ENCODE measurements at places on chromosomes 12 and 14.

GRCh38 chr12:48618541-48618940 lies 48.7 kb upstream of the LALBA start:
- no peaks in the 10 kb centered on the region for H3K27me3 ChIP-seq
- no peaks in the 10 kb centered on the region for H3K36me3 ChIP-seq
- no peak overlapping the region for H3K4me3 ChIP-seq
- peak; percentile 78 for DNase-seq

DNA sequence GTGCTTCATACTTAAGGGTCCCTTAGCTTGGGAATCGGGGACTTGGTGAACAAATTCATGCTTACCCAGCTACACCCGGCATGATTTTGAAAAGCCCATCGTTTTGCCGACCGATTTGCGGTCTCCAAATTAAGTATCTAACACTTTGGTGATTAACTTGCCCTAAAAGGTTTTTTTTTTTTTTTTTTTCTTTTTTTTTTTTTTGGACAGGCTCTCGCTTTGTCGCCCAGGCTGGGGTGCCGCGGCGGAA lies 843 bp upstream of the HSP90AA1 start:
- peaks cover 13% of the 10 kb centered on the region for H3K4me1 ChIP-seq
- H3K36me3 ChIP-seq, result peaks cover 28% of the 10 kb centered on the region
- H3K27me3 ChIP-seq, result no peaks in the 10 kb centered on the region
- DNase-seq, result no peak
- H3K27ac ChIP-seq, result peak overlapping the region; percentile 100

- no peak overlapping the region for H3K4me3 ChIP-seq
- no peak for DNase-seq
- no peaks in the 10 kb centered on the region for H3K36me3 ChIP-seq
- H3K27me3 ChIP-seq, result no peaks in the 10 kb centered on the region
Observed at GRCh38 chr12:76455582-76456345, 103.8 kb downstream of the OSBPL8 start.

DNA sequence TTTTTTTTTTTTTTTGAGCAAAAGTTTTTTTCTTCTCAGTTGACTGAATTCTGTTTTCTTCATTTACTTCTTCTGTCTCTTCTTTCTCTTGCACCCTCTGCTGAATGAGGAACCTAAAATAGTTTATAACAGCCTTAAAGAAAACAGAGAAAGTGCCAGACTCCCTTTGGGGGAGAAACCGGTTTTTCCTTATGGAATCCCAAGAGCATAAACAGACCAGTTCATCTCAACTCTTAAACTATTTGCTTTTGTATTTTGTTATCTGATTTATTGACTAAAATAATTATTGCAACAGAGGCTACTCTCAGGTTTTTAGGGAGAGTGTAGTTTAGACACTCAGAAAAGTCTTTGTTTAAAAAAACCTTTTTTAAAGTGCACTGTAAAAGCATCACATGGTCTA lies 30.2 kb downstream of the ST8SIA1 start:
- H3K27me3 ChIP-seq, result no peaks in the 10 kb centered on the region
- no peak overlapping the region for H3K27ac ChIP-seq
- no peak for DNase-seq
- no peaks in the 10 kb centered on the region for H3K4me1 ChIP-seq

GRCh38 chr12:116432314-116432750 lies 126.8 kb upstream of the MAP1LC3B2 start:
- H3K4me3 ChIP-seq, result no peak overlapping the region
- H3K27me3 ChIP-seq, result no peaks in the 10 kb centered on the region
- peaks cover 4% of the 10 kb centered on the region for H3K4me1 ChIP-seq
- DNase-seq, result no peak
- H3K36me3 ChIP-seq, result no peaks in the 10 kb centered on the region
- no peak overlapping the region for H3K27ac ChIP-seq

All from ascending aorta (tissue), 2 donors.